ENCODE measurements at places on chromosomes 11 and 22.

DNA sequence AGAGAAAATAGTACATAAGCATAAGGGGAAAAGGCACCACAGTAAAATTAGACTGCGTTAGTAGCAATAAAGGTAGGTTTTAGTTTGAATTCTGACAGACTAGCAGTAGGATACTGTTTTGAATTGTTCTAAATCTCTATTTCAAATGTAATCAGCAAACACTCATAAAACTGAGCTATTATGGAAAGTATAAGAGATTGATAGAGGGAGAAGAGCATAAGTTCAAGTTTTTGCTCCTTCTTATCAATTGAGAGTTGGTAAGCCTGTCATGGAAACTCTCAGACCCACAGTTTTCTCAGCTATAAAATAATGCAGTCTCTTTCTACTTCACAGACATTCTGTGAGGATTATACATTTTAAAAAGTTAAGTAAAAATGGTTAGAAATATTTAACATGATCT lies 840.2 kb upstream of the CNTN5 start:
- DNase-seq, result no peak

DNA sequence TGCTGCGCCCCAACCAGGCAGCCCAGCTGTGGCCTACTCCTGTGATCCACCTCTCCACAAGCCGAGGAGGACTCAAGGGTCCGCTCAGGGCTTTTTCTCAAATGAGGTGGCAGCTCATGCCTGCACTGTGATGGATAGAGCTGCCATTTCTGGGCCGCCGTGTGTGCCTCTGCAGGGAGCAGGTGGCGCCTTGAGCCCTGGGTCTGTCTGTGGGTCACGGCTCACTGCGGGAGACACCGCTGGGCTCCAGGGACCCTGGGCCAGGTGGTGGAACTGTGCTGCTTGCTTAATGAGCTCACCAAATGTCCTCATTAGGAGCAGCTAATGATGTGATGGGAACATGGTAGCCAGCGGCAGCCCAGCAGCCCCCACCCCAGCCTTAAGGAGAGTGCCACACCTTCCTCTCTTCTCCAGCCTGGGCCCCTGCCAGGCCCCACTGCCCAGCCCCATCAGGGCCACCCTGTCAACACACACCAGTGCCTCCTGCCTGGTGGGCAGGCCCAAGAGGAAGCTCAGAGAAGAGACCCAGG lies 50.8 kb downstream of the DHCR7 start:
- no peak for DNase-seq

GRCh38 chr22:50483556-50483955 lies 2.2 kb downstream of the ADM2 start:
- DNase-seq, result no peak

- no peak for DNase-seq
These were observed 649.0 kb upstream of the ANO5 start for GRCh38 chr11:21543901-21544300.

- no peak for DNase-seq
These were observed 744.7 kb downstream of the KCNA4 start for GRCh38 chr11:29272019-29272654.

- no peak for DNase-seq
These were observed 31.8 kb upstream of the GPR83 start for GRCh38 chr11:94433049-94433448.

GRCh38 chr11:15379483-15379882 lies 264.8 kb downstream of the INSC start:
- DNase-seq, result no peak

- no peak for DNase-seq
These were observed 13.2 kb downstream of the PPFIBP2 start for GRCh38 chr11:7527029-7527428.

DNA sequence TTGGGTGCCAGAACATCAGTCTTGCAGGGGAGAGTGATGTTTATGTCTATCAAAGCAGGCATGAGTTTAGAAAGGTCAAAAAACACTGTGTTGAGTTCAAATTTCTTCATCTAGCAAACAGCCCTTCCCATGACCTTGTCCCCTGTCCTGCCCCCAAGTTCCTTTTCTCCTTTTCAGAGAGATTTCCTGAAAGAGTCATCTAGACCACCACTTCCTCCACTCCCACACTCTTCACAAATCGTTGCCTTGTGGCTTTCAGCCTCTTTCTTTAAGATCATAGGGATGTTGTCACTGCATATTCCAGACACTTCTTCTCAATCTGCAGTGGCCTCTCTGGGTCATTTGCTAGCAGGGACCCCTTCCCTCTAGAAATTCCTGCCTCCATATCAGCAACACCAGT lies 290.5 kb downstream of the TENM4 start:
- DNase-seq, result no peak

DNA sequence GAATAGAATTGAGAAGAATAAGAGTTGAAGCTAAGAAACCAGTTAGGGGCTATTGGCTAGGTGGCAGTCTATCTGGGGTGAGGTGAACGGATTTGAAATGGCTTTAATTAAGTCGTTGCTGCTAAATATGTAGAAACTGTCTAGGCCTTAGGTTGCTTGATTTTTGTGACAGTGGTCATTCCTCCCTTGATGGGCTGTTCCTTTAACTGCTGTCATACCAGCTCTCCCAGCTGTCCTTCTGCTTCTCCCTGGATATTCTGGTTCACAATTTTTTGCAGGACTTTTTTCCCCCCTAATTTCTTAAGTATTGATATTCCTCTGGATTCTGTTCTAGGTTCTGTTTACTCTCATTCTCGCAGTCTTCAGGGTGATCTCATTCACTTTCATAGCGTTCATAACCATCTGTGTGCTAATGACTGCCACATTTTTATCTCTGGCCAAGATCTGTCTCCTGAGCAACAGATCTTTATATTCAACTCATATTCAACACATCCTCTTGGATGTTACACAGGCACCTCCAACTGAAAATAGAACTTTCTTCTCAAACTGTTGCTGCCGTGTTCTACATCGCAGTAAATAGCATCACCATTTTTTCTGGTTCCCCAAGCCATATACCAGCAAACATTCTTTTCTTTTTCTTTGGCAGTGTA lies 134.1 kb downstream of the UVRAG start:
- no peak for DNase-seq

- DNase-seq, result no peak
These were observed 6.8 kb upstream of the CTSD start for GRCh38 chr11:1770528-1770927.

- no peak for DNase-seq
These were observed 24.0 kb downstream of the LMO1 start for GRCh38 chr11:8239536-8240228.

GRCh38 chr11:9651481-9651880 lies 12.4 kb upstream of the SWAP70 start:
- DNase-seq, result no peak

- DNase-seq, result no peak
These were observed 121.5 kb downstream of the CHST1 start for GRCh38 chr11:45543808-45544422.

DNA sequence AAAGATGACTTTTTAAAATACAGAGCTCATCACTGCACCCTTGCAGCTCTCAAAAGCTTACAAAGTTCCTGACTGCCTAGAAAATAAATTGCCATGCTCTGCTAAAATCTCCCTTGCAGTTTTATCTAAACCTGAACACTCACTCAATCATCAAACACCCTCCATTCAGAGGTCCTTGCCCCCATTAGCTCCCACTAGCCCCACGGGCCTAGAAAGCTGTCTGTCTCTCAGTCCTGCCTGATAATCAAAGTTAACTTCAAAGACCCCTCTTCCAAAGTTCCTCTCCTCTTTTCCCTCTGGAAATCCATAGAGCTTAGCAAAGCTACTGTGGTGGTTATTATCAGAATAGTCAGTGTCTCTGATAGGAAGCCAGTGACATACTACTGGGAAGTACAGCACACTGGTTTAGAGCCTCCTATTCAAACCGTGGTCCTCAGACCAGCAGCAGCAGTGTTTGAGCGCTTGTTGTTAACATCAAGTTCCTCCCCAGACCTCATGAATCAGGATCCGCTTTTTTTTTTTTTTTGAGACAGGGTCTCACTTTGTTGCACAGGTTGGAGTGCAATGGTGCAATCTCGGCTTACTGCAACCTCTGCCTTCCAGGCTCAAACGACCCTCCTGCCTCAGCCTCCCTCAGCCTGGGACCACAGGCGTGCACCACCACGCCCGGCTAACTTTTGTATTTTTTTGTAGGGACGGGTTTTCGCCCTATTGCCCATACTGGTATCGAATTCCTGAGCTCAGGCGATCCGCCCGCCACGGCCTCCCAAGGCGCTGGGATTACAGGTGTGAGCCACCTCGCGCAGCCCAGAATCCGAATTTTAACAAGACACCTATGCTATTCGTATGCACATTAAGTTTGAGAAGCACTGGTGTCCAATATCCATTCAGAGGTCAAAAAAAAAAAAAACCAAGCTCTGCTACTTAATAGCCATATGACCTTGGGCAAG lies 1.2 kb downstream of the NDUFC2 start:
- DNase-seq, result no peak

- DNase-seq, result no peak
These were observed 15.8 kb upstream of the IGSF22 start for GRCh38 chr11:18741783-18742182.

- no peak for DNase-seq
These were observed 23.5 kb upstream of the L3MBTL2 start for GRCh38 chr22:41181349-41182241.

GRCh38 chr22:33569559-33569958 lies 350.7 kb downstream of the LARGE1 start:
- DNase-seq, result no peak

- DNase-seq, result no peak
These were observed 8.9 kb downstream of the SCGB1A1 start for GRCh38 chr11:62427630-62428233.

GRCh38 chr11:34254011-34254410 lies 103.8 kb downstream of the ABTB2 start:
- no peak for DNase-seq

DNA sequence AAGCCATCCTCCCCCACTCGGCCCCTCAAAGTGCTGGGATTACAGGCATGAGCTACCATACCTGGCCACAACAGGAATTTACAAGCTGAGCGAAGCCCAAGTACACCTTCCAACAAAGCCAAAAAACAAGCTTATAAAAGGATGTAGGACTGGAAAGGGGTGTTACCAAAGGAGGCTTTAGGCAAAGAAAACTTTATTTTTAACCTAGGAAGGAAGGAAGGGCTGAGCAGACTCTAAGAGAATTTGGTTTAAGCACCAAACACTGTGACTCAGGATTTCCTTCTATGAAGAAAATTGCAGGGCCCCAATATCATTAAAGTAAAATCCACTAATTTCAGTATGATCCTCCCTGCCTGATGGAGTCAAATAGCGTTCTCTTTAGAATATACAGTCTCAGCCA lies 12.1 kb downstream of the DENND5A start:
- DNase-seq, result no peak

GRCh38 chr11:62428871-62429560 lies 10.2 kb downstream of the SCGB1A1 start:
- DNase-seq, result no peak

- no peak for DNase-seq
These were observed 29.6 kb downstream of the PRDM10 start for GRCh38 chr11:129973068-129973467.

DNA sequence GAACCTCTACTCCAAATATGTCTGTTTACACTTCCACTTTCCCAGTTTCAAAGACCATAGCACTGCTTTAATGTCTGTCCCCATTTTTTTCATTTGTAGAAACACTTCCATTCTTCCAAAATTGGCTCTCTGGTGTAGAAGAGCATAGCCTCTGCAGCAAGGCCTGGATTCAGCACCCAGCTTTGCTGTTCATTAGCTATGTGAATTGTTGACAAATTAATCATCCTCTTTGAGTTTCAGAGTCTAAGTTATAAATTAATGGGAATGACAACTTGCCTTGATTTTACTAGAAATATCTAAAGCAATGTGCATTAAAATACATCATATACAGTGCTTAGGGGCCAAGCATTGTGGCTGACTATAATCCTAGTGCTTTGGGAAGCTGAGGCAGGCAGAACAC lies 22.4 kb downstream of the GRIA4 start:
- DNase-seq, result no peak

GRCh38 chr22:22673628-22674027 lies 29.2 kb downstream of the GGTLC2 start:
- DNase-seq, result no peak

GRCh38 chr11:73866586-73866996 lies 10.1 kb downstream of the COA4 start:
- DNase-seq, result no peak

DNA sequence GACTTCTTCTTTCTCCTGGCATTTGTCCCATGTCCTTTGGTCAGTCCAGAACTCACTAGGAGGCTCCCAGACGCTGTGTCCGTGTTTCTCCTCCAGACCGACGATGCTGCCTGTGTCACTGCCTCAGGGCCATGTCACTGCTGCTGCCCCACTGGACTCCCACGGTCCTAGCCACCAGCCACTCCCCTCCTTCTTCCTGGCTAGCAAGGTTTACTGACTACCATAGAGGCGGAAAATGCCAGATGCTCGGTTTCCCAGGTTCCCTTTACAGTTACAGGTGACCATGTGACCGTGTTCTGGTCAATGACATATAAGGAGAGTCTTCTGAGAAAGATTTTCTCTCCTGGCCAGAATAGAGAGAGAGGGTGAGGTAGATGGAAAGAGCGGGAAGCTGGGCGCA lies 40.7 kb upstream of the RBFOX2 start:
- no peak for DNase-seq

- no peak for DNase-seq
These were observed 7.6 kb downstream of the LRRC10B start for GRCh38 chr11:61516191-61516590.

- DNase-seq, result no peak
These were observed 33.6 kb upstream of the SUSD2 start for GRCh38 chr22:24147666-24148065.

- DNase-seq, result no peak
These were observed 1.8 kb upstream of the ARHGEF17 start for GRCh38 chr11:73306069-73306841.

DNA sequence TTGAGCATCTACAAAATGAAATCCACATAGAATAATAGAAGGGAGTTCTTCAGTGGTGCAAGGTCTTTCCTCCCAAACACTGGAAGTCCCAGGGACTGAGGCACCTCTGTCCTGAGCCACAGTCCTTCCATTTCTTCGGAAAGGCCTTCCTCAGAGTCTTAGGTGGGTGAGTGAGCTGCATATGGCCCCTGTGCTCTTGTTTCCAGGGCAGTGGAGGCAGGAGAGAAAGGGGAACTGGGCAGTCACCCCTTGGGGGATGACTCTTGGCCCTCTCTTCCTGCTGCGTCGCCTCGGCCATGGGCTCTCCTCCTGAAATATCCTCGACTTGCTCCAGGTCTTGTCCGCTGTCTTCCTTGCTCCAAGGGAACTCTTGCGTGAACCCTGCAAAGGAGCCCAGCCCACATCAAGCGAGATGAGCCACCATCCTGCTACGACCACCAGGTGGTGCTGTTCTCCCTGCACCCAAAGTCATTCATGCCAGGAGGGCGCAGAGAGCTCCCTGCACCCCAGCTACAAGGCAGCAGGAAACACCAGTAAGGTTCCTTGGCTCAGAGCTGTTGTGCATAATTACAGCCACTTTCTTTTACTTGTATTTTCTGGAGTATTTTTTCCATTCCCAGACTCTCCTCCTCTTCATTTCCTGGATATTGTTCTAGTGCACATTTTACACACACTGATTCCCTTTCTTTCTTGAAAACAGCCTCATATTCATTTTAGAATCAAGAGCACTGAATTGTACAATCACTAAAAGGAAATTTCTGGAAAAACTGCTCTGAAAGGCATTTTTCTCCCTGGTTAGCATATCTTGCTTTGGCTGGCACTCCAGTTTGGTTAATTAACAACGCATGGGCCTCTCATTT lies 397.8 kb downstream of the OPCML start:
- no peak for DNase-seq

Measured in activated gamma-delta T cell treated with anti-CD3 and anti-CD28 coated beads, Interleukin-2, amount 50 U/mL, for 16 hours (primary cell).